NCI-H187 (cell line): ENCODE measurements at places on chromosomes 4 and X.

- DNase-seq, result no peak
These were observed 38.6 kb downstream of the MND1 start for GRCh38 chr4:153383131-153383530.

DNA sequence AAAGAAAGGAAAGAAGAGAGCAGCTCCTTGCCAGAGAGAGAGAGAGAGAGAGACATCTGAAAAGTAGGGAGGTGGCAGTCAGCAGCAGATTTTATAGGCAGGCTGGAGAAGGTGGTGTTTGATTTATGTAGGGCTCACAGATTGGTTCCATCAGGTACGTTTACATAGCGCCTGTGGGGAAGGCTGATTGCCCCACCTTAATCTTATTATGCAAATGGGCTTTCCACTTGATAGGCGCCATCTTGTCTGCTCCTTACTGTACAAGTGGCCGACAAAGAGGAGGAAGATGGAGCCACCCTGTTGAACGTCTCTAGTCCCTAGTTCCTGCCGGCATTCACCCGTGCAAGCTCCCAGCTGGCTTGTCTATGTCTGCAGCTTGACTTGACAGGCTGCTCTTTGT is 49.1 kb upstream of the DHRSX start:
- peak; percentile 85 for DNase-seq

- no peak for DNase-seq
These were observed 10.8 kb upstream of the CRLF2 start for GRCh38 chrX:1223242-1223600.

DNA sequence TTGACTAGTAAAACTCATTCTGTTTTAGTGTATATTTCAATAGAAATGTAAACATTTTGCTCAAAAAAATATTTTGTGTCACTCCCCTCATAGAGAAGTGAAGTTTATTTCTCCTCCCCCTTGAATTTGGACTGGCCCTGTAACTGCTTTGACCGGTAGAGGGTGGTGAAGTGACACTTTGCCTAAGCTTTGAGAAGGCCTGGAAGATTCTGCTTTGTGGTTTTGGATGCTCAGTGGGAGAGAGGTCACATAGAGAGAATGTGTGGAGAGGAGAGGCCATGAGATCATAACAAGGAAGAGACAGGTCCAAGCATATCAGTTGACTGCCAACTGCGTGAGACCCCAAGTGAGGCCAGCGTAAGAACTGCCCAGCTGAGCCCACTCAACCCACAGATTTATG is 19.1 kb upstream of the ARX start:
- no peak for DNase-seq

GRCh38 chr4:123505095-123506010 is 108.8 kb downstream of the SPRY1 start:
- peak; percentile 54 for DNase-seq

DNA sequence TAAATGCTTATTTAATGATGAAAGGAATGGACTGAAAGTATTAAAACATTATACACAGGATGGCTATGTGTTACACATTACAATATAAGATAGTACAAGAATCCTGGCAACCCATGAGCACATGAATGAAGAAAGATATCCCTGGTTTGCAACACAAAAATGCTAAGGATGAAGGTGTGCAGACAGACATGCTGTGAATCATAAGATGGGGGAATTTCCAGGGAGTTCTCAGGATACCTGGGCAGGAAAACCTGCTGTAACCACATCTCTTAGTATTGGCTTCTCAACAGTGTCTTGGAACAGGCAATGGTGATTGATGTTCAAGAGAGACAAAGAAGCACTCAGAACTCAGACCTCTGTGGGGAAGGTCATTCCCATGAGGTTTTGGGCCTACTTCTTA is 23.9 kb upstream of the ANOS1 start:
- DNase-seq, result no peak

GRCh38 chr4:105135785-105136184 is 10.9 kb upstream of the TET2 start:
- no peak for DNase-seq

GRCh38 chrX:25344161-25344936 is 328.6 kb upstream of the ARX start:
- DNase-seq, result no peak

- no peak for DNase-seq
These were observed 157.6 kb downstream of the PDGFRA start for GRCh38 chr4:54386693-54387092.

DNA sequence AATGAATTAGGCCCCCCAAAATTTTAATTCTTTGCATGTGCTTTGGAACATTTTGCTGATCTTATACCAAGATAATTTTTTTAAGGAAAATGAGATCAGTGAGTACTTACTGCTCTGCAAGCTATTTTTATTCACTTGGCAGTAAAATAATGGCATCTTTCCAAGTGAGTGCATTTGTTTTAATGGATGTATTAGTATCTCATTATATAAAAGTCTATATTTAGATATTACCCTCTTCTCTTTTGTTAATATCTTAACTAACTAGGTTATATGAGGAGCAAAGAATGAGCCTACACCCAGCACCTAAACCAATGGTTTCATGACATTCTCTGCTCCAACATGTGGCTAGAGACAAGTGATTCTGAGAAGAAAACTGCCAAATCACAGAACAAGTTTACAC is 21.1 kb upstream of the ARAF start:
- no peak for DNase-seq

DNA sequence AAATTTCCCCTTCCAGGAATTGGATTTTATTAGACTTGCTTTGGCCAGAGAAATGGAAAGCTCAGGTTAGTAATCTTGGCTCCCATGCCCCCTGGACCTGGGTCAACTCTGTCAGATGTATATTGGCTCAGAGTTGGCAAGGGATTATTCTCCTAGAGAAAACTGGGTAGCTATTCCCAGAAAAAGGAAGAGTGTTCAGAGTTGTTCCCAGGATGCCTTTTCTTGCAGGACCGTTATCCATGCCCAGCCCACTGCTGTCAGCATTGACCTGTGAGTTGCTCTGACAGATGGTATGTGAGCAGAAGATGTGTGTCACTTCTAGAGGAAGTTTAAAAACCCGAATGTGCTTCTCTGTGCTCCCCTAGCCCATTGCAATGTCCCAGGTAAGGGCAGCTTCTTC is 509.9 kb upstream of the ZFP42 start:
- no peak for DNase-seq

DNA sequence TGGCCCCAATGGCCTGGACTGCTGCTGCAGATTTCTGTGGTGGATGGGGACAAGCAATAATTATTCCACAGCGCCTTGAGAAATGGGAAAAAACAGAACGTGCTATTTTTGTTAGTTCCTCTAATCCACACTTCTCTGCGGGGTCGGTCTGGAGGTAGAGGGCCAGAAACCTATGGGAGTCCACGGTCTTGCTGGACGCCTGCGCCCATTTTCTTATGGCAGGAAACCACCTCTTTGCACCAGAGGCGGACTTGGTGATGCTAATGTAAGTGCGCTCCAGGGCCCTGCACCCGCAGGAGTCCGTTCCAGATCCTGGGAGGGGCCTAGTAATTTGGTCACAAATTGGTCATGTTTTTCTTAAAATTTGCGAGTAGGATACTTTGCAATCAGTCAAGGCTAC is 25.9 kb upstream of the CLDN24 start:
- no peak for DNase-seq

GRCh38 chr4:173171098-173171497 is 2.5 kb downstream of the GALNT7 start:
- no peak for DNase-seq

- no peak for DNase-seq
These were observed 47.1 kb downstream of the SORBS2 start for GRCh38 chr4:185764876-185765275.

- DNase-seq, result no peak
These were observed 187.7 kb downstream of the SHROOM3 start for GRCh38 chr4:76622717-76623116.

GRCh38 chrX:85698921-85699320 is 319.5 kb upstream of the POF1B start:
- no peak for DNase-seq

DNA sequence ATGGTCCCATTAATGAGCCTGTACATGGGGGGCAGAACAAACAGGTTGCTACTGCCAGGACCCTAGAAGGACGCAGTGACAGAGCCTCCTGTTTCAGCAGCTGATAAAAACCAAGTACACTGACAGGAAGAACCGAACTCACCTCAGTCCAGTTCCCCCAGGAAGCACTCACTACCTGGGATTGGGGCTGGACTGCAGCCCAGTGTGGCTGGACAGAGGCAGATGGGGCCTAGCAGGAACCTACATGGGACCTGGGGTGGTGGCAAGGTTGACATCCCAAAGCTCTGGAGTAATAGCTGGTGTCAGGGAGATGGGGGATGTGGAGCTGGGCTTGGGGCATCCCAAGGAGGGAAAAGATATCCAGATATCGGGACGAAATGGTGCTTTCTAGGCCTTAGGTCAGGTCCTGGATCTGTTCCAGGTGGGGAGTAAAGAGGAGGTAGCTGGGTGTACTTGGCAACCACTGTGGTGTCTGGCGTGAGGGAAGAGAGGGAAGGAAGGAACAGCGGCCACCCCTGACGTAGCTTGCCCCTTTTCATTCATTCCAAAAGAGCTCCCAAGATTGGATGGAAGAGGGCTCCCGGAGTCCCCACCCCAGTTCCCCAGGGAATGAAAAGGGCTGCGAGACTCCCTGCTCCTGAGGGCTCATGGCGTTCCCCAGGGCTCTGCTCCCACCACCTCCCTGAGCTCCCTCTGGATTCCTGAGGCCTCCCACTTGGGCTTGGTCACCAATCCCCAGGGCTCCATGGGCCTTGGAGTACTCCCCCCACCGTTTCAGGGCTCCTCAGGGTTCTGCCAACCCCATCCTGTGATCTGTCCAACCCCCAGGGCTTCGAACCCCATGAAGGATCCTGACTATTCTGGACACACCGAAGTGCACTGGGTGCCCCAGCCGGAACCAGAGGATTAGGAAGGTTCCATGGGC is 4.5 kb downstream of the EMD start:
- DNase-seq, result no peak

GRCh38 chr4:71107726-71108125 is 114.3 kb downstream of the DCK start:
- no peak for DNase-seq

DNA sequence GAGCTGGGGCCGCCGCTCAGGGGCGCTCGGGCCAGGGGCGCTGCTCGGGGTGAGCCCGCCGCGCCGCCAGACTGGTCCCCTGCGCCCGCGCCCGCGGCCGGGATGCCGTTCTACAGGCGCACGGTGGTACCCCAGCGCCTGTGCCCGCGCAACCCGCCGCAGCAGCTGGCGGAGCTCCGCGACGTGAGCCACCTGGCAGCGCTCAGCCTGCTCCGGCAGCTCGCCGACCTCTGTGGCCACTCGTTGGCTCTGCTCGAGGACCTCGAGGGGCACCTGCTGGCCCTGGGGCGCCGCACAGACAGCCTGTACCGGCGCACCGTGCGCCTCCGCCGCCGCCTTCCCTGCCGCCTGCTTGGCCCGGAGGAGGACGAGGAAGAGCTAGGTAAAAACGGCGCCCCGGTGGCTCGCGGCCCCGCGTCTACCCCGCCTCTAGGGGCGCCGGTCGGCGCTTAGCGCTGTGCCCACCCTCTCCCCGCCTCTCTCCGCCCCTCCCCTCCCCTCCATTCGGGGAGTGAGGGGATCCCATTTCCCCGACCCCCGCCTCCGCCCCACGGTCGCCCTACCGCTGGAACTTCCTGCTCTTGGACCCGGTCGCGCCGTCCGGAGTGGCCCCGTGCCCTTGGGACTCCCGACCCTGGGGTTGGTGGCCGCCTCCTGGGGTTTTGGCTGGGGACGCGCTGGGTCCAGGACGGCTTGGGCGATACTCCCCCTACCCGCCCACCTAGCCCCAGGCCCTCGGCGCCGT is 513 bp downstream of the NHSL2 start:
- no peak for DNase-seq

GRCh38 chr4:113113151-113113550 is 63.7 kb downstream of the ANK2 start:
- DNase-seq, result peak; percentile 1

- DNase-seq, result no peak
These were observed at the start of gene SOX3 for GRCh38 chrX:140504371-140505324. TSS of gene SOX3 (minus strand) at chrX:140505069. CDS start at chrX:140505060, 9 bp downstream.

DNA sequence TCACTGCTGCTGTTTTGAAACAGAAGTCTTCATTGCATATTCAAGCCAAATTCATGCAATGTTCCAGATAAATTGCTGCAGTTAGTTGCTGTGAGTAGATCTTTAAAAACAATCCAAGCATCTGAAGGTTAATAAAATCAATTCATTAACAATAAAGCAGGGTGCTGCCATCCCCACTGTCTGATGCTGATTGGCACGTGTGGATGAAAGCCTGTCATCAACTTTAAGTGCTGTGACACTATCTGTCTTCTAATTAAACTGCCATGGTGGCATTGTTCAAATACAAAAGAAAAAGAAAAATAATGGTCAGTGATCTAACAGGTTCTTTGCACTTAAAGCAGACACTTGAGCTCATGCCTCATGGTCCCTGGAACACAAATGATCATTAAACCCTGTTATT is 63.0 kb upstream of the MND1 start:
- DNase-seq, result no peak

- no peak for DNase-seq
These were observed 48.5 kb downstream of the APOOL start for GRCh38 chrX:85052205-85052604.

DNA sequence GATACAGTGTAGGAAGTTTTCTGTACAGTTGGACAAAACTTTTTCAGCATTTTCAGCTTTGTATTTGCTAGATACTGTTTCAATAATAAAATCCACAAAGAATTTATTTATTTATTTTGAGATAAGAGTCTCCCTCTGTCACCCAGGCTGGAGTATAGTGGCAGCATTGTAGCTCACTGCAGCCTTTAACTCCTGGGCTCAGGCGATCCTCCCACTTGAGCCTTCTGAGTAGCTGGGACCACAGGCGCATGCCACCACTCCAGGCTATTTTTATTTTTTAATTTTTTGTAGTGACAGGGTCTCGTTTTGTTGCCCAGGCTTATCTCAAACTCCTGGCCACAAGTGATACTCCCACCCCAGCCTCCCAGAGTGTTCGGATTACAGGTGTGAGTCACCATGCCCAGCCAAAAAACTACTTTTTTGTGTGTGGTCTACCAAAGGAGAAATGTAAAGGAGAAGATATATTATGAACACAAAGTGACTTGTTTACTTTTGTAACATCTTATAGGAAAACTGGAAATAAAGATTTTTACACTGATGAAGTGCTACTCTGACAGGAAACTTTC is 13.0 kb upstream of the SOWAHD start:
- no peak for DNase-seq

DNA sequence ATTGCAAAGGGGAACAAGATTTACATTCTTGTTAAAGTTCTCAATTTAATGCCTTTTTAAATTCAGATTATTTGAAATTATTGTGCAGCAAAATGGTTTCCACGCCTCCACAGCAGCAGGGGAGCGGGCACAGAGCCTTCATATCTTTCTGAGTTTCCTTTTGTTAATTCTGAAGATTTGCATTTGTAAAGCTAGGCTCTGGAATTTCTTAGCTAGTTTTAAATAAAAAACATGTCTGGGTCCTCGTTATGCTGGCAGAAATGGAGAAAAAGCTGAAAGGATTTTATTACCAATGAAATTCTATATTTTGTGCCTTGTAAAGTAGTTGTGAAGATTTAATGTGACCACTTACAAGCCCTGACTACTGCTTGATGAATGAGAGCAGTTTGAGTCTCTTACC is 40.8 kb upstream of the MAGED1 start:
- DNase-seq, result no peak

DNA sequence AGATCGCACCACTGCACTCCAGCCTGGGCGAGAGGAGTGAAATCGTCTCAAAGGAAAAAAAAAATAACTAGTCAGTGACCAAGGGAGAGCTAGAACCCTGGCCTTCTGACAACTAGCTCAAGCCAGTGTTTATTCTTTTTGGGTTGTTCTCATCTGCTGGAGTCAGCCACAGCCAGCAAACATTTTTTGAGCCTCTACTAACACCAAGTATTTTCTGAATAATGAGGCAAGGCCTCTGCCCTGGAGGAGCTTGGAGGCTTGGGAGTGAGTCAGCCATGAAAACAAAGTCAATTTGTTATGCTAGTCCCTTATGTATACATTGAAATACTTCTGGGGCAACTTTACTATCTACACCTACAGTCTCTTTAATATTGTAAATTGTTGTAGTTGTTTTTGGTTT is 46.5 kb downstream of the TMA16 start:
- DNase-seq, result no peak
